ENCODE measurements at places on chromosomes 1 and 21.

- no peak for DNase-seq
Measured at GRCh38 chr1:206992790-206993189, 22.5 kb upstream of the FCAMR start.

DNA sequence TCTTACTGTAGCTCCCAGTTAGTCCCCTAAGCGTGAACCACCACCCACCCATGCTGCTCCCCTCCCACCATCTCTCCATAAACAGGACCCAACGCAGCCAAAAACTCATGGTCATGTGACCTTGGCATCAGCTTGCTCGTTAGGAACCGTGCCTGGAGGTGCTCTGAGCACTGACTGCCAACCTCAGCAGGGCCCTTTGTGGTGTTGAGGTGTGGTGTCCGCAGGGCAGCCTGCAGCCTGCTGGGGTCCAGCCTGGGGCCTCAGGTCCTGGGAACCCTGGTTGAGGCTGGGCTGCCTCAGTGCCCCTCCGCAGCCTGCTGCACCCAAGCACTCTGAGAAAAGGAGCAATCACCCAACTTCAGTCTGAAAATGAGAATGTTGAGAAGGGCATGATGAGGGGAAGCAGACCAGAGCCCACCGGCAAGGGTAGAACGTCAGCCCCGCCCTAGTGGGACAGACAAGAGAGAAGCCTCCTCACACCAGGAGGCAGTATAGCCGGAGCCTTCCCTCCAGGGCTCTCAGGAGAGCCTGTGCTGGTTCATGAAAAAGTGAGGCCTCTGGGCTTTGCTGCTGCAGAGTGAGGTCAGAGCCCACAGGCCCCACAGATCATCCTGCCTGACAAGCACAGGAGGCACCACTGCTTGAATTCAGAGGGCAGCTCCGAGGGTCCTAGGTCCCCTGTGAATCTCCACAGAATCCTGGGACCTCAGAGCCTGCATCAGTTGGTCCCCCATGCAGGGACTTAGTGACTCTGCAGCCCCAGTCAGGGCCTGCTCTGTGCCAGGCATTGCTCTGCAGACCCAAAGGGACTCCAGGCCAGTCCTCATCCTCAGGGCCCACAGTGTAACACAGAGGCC, 4.9 kb upstream of the COL6A2 start:
- DNase-seq, result no peak

DNA sequence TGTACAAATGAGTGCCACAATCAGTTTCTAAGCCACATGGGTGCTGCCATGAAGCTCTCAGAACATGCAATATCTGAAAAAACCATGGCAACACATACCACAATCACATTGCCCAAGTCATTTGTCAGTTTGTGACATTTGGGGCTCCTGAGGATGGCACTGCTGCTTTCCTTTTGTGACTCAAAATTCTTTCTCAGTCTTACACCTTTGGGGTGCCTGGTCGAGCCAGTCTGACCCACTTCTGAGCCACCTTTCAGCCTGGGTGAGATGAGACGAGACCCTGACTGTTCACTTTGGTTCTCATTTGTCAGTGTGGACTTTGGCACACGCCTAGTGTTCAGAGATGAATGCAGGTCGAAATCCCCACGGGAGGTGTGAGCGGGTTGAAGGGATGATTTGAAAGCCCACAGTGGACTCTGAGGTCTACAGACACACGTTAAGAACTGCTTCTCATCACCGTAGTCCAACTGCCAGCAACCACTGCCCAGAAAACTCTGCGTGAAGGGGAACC, 8.0 kb downstream of the BATF3 start:
- no peak for DNase-seq

DNA sequence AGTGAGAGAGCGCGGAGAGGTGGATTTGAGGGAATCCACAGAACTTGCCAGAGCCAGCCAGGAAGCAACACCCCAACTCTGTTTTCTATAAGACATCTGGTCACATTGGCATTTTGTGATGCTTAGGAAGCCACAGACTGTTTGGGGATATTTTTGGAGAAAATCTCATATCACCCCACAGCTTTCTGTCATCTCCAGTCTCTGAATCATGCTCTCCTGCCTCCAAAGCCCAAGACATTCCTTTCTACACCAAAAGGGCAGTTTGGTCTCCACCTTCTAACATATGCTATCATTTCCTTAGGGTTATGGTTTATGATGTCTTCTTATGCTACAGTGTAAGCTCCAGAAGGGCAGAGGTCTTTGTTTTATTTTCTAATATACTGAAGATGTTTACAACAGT, 14.4 kb upstream of the BCL10 start:
- no peak for DNase-seq

Data from stimulated activated CD8-positive, alpha-beta memory T cell treated with anti-CD3 and anti-CD28 coated beads, Interleukin-15, amount 100 ng/mL, for 4 hours (primary cell).